ENCODE measurements at places on chromosomes 4 and X.

DNA sequence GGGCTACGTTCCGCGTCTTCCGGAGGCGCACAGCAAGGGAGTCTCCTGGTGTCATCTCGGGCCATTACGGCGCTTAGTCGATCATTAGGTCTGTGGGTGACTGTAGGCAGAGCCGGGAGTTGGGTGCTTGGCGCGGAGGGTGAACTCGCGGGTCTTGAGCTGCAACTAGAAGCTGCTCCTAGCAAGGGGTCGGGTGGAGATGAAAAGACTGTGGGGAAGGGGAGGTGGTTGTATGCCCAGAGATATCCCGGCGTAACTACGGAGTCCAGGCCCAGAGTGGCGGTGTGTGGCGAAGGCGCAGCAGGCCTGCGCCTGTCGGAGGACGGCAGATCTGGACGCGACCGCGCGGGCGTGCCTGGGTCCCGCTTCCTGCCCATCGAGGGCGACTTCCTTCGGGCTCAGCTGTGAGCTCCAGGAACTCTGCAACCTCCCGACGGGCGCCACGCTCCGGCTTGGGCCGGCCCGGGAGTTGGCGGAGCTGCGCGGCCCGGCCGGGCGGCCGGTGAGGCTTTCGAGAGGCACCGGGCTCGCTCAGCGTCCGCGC is 2.7 kb upstream of the NKX3-2 start:
- DNase-seq: no peak

DNA sequence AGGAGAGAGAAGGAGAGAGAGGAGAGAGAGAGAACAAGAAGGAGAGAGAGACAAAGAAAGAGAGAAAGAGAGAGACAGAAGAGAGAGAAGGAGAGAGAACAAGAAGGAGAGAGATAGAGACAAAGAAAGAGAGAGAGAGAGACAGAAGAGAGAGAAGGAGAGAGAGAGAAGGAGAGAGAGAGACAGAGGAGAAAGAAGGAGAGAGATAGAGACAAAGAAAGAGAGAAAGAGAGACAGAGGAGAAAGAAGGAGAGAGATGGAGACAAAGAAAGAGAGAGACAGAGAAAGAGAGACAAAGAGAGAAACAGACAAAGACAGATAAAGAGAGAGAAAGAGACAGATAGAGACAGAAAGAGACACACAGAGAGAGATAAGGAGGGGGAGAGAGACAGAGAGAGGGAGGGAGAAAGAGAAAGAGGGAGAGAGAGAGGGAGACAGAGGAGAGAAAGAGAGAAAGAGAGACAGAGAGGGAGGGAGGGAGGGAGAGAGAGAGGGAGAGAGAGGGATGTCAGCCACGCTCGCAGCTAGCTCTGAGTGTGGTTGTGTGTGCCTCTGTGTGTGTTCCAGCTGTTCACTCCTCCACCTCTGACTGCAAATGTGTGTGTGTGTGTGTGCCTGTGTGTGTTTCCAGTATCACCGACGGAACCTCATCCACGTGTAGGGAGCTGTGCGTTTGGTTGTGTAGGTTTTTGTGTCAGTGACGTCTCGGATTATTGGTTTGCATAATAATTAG is 105.8 kb downstream of the CRLF2 start:
- DNase-seq: no peak

- no peak for DNase-seq
These were observed 684.9 kb upstream of the MAGEB2 start for GRCh38 chrX:29530501-29530900.

- no peak for DNase-seq
These were observed 579 bp downstream of the OGT start for GRCh38 chrX:71533516-71533850.

DNA sequence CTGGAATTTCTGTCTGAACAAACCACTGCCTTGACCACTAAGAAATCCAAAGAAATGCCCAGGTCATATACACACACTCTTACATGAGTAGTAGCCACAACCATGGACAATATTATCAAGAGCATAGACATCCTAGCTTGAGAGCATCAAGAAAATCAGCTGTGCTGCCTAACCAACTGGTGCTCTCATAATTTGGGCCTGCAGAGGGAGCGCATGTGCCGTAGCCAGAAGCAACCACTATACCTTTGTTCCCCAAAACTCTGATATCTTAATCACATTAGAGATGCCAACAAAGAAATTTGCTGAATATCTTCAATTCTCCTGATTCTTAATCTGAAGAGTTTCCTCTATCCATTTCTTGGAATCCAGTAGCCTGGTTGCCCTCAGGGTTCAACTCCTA is 163.6 kb downstream of the ZNF674 start:
- no peak for DNase-seq

GRCh38 chrX:66766318-66766717 is 127.4 kb upstream of the EDA2R start:
- no peak for DNase-seq

DNA sequence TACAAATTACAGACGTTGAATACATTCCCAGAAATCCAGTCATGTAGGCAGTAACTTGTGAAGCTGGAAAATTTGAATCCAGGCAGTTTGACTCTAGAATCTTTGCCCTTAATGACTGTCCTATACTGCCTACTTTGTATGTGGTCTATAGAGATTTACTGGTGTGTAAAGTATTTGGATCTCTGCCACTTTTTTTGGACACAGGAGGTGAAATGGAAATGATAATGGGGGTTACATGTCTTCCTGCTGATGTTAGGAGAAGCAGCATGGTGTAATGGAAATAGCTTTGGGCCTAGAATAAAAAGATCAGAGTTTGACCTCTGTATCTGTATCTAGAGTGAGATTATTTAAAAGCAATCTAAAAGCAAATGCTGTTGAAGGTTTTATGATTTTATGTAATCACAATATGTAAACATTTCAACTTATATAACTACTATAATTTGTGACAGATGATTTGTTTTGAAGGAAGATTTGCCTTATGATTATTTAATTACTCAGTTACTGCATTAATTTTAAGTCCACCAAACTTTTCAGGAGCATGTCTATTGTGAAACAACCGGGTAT is 3.3 kb downstream of the COL4A5 start:
- no peak for DNase-seq

DNA sequence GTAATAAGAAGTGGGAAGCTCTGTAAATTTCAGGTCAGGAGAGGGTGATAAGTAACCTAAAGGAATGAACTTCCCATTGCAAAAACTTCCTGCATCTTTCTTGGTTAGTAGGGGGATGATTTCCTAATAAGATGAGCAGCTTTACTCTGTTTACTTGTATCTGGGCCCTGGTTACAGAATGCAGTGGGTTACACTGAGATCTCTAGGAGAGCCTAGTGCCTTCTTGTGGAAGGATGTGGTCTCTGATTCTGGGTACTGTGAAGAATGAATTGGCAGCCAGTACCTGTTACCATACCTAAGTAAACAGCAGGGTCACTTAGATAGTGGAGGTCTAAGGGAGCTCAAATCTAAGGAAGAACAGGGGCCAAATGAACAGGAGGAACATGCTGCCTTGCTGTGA is 320.6 kb downstream of the ARHGAP10 start:
- no peak for DNase-seq

DNA sequence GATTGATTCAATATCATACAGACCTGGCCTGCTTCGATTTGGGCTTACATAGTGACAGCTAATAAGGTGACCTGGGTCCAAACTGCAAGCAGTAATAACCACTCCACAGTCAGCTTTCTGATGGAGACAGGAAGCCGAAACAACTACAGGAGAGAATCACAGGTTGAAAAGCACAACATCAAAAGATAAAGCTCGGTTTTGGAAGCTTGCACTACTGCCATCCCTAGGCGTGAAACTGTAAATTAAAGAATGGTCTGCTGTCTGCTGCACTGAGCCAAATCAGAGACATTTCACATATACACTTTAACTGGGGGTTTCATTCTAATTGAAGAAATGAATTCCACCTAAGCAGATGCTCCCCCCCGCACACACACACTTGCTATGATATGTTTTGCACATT is 116.3 kb downstream of the DHX15 start:
- no peak for DNase-seq

DNA sequence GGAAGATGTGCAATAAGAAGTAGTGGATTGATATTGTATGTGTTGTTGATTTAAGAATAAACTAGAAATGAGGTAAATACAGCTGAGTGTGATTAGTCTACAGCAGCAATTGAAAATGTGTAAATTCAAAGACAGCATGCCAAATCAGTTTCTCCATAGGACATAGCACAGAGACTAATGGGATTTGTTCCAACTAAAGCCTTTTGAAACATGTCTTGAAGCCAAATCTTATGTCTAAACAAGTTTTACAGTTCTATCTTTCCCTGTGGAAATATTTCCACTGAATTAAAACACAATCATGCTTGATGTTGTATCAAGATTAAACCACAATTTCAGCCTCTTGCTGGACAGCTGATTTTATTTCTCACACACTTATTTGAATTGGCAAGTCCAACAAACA is 497.4 kb upstream of the FAM47C start:
- no peak for DNase-seq

DNA sequence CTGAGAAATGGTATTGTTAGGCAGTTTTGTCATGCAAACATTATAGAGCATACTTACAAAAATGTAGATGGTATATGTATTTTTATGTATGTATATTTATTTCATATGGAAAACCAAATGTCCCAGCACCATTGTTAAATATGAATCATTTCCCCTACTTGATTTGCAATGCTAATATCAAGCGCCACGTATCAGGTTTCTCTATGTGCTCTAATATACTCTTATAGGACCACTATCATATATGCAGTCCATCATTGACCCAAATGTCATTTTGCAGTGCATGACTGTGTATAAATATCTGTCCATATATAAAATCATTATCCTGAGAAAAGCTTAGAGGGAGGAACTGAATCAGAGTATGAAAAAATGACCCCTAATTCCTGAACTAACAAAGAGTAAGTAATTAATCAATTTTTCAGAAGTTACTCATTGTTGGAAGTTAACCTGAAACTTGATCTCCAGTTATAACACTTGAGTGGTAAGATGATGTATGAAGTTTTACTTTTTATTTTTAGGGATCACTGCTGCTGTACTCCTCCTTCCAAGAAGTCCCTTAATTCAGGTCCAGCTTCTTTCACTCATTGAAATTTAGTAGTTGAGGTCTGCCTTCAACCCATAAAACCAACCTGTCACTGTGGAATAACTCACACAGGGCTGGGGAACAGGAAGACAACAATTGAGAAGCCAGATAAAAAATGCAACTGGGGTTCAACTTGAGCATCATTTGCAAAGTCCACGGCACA is 134.8 kb upstream of the LDB2 start:
- DNase-seq: no peak

DNA sequence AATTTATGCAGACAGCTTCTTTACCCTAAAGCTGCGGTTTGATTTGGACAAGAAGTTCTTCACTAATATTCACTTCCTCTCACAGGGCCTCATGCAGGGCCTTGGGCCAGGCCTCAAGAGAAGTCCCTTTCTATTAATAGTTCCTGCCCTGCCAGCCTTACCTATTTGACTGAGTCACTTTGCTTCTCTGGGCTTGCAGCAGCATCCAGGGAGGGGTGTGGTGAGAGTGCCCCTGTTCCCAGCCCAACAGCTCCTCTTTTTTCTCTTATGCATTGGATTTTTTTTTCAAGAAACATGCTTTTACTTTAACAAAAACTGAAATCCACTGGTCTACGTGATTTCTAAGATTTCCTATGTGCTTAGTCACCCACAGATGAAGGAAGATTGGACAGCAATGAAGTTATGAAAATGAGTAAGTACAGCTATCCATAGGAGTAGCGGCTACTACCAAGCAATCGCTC is 26.7 kb downstream of the FAM156B start:
- no peak for DNase-seq

- no peak for DNase-seq
These were observed 467.0 kb upstream of the CTSO start for GRCh38 chr4:156420623-156421022.

DNA sequence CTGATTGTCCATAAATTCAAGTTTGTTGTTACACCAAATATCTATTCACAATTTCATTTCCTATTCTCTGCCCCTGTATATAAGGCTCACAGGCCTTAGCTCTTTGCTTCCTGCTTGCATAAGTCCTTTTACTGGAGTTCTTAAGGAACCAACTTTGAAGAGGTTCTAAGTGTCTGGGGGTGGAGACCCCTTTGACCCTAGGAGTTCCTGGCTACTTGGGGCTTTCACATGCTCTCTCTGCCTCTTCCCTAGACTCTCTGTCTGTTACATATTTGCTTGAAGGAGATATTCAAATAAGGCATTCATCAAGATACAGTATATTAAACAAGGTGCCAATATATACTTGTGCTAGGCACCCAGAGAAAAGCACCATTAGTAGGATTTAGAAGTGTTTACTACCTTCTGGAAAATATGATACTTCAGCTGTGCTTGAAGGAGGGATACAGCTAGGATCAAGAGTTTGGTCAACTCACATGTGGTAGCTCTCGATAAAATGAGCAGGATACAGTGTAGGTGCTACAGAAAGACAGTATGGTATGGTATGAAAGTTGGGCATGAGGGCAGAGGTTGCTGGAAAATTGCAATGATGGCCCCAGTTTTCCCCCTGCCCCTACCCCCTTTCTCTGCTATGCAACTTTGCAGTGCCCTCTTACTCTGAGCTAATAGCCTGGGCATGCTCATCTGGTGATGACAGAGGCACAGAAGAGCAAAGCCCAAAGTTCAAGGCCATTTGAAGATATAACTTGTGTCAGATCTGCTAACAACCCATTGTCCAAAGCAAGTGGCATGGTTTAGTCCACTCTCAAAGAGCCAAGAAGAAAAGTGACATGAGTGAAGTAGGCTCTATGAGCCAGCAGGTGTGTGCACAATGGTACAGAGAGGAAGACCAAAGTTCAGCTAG is 107.6 kb upstream of the CPEB2 start:
- no peak for DNase-seq

DNA sequence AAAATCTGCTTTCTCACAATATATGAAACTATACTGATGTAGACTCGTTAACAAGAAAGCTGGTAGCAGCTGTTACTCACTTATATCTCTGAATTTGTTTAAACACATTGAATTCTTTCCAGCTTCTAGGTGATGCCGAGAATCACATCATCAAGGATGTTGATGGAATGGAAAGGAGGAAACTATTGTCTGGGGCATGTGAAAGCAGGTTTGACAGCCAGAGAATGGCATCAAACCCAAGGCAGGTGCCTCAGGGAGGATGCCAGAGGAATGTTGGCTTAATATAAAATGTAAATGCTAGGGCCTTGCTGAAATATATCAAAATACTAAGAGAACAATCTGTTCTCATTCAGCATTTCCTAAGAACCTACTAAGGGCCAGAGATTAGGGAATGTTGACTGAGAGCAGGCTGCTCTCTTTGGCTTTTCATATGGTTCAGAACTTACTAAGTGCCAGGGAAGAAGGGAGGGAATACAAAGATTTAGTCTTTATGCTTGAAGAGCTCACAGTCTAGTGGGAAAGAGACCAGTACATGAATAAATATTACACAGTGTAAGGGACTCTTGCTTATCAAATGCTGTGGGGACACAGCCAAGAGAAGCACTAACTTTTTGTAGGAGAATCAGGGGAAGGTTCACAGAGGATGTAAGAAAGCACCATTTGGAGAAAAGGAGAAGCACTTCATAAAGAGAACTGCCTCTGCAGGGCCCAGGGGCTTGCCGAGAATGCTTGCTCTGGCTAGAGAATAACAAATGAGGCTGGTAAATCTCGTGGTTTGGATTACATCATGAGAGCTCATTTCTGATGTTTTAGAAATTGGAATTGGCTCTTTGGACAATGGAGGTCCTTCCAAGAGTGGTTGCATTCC is 14.7 kb downstream of the SLIT2 start:
- peak; percentile 56 for DNase-seq

- peak; percentile 73 for DNase-seq
These were observed 126.2 kb downstream of the MAPK10 start for GRCh38 chr4:86233681-86234080.

Measured in keratinocyte (primary cell).